CD4-positive, alpha-beta T cell (primary cell): ENCODE measurements at places on chromosomes 11 and 22. TPM values are rescaled to one million over a fixed set of nuclear protein-coding genes. Genes with fewer than 3 reads are reported as not detected.

The TMX2 gene
- 30.5 TPM for total RNA-seq

The C11orf24 gene
- total RNA-seq, result 8.0 TPM

The TBX10 gene
- total RNA-seq, result not detected

The SCN3B gene
- not detected for total RNA-seq

The IRAG1 gene
- not detected for total RNA-seq

The SYCE3 gene
- not detected for total RNA-seq

The SLC22A6 gene
- total RNA-seq, result not detected

The KIF18A gene
- total RNA-seq, result 3.4 TPM

The TCN1 gene
- not detected for total RNA-seq

The SHANK3 gene
- total RNA-seq, result not detected

The GSTT2 gene
- total RNA-seq, result not detected

The RIN1 gene
- total RNA-seq, result 1.6 TPM
